ENCODE measurements at places on chromosomes 7 and 10. TPM values are rescaled to one million over a fixed set of nuclear protein-coding genes. Genes with fewer than 3 reads are reported as not detected.

LAMB4 gene
- total RNA-seq, result 0.05 TPM

GPAM gene
- 11.5 TPM for total RNA-seq

PPP1R17 gene
- total RNA-seq, result not detected

- no peak for DNase-seq
These were observed 93.0 kb downstream of the BRAF start for GRCh38 chr7:140831724-140832123.

DNA sequence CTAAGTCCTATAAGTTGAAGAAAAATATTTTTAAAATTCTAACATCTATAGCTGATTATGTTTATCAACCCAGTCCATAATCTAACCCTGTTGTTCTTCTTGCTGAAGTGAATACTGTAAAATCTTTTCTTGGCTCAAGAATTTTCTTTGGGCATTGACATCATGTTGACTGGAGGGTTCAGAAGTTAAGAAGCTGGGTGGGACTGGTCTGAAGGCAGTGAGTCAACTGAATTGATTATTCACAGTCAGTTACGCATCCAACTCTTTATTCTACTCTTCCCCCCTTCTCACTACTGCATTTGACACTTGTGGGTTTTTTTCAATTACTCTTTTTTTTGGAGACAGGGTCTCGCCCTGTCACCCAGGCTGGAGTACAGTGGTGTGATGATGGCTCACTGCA is 31.0 kb downstream of the DENND2A start:
- no peak for DNase-seq

DNA sequence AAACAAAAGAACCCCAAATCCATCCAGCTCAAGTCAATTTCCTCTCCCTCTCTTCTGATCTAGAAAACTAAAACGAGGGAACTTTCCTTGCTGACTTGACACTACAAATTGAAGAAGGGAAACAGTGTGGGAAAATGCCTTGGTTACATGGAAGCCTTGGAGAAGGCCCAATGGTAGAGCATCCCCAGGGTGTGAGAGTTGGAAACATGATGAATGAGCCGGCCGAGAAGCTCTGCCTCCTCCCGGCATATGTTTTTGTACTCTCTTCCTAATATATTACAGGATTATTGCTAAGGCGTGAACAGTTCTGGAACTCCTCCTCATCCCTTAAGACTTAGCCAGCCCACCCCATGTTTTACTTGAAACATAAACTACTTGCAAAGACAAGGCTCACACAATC is 618.2 kb upstream of the MGMT start:
- DNase-seq, result no peak

Data from cardiac septum (tissue), 1 donor.